ENCODE measurements at places on chromosomes 11 and 22.

DNA sequence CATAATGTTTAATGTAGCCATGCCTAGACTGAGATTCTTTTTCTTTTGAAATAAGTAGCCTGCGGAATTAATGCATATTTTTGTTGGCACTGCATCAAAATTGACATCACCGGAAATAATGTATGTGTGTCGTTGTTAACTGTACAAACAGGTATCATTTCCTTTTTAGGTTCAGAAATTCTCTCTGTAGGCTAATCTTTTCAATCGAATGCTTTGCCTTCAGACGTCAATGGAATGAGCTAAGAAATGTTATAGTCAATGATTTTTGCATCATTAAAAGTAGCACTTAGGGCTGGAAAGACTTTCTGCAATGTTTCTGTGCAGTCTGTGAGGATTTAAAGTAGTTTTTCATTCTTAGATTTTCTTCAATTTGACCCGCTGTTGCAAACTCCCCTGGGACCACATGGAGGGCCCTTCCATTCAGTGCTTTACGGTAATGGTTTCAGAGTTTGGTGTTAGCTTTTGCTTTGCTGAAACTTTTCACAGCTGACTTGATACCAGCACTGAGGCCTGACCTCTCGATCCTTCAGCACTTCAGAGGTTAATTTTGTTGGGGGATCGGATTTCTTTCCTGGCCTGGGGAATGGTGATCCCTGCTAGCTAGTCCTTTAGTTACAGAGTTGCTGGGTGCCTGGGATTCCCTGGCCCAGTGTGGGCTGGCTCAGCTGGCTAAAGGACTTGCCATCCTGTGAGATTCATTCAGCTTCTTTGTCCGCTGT, 137.8 kb downstream of the DBX1 start:
- DNase-seq = no peak

DNA sequence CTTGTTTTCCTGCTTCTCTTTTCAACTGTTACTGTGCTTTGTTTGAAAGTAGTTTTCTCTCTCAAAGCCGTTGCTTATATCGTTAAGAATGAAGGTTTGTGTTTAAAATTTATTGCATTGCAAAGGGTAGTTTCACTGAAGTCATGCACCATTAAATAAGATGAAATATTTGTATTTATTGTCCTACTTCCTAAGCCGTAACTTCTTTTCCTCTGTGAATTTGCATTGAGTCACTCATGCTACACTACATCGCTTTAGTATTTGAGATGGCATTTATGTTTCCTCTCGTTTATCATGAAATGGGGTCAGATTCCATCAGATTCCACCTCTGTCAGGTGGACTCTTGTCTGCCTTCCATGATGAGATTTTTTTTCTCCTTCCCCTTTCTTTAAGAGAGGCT, 65.8 kb upstream of the RASSF10 start:
- no peak for DNase-seq

DNA sequence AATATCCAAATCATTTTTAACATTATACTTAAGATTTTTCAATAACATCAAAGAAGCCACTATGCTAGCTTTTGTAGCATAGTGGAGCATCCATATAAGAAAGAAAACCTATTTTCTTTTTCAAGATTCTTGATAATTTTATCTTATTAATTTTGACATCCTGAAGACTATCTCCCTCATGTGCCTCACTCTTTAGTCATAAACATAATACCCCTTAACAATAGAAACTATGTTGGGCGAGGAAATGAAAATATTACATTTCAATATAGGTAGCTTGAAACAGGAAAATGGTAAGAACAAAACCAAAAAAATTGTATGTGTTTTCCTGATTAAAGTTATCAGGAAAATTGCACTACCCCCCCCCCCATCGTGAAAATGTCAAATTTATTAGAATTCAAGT, 40.1 kb downstream of the ELMOD1 start:
- DNase-seq = no peak

DNA sequence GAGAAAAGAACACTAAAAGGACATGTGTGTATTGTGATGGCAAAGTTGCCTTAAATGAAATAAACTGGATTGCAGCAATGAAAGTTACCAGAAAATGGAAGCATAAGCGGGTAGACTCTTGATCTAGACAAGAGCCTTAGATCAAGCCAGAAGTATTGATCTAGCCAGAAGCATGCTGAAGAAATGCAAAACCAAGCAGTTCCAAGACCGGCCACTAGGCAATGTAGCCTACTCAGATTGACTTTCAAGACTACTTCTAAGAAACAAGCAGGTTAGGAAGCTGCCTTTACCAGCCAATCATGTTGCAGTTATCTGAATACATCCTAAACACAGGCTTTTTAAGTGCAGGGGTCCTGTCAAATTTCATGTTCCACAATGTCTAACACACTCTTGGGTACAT, 54.6 kb downstream of the KCNA4 start:
- DNase-seq = no peak

GRCh38 chr11:122293296-122294023, 177.4 kb upstream of the BLID start:
- no peak for DNase-seq

DNA sequence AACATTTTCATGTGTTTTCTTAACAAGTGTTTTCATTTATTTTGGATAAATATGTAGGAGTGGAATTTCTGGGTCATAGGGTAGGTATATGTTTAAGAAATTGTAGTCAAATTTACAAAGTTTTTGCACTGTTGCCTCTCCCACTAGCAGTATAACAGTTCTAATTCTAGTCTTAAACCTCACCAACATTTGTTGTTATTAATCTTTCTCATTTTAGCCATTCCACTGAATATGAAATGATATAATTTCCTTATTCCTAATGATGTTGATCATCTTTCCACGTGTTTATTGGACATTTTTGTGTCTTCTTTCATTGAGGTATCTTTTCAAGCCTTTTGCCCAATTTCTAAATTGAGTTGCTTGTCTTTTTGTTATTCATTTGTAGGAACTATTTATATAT, 62.0 kb downstream of the C11orf91 start:
- no peak for DNase-seq

DNA sequence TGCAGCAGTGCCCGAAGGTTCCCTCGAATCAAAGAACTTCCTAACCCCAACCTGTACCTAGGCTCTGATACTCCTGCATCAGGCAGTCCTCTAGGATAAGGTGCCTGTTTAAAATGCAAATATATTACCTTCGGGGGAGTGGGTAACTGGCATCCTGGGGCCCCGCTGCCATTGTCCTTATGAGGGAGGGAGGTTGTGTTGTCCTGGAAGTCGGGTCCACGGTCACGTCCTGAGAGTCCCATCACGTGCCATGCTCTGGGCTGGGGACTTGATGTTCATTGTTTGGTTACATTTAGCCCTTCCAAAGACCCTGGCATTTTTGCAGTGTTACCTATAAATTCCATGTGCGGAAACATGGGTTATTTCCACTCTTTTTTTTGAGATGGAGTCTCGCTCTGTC, 67.6 kb downstream of the PARVB start:
- DNase-seq = no peak

- no peak for DNase-seq
Measured at GRCh38 chr22:24699876-24700275, 74.6 kb downstream of the PIWIL3 start.

DNA sequence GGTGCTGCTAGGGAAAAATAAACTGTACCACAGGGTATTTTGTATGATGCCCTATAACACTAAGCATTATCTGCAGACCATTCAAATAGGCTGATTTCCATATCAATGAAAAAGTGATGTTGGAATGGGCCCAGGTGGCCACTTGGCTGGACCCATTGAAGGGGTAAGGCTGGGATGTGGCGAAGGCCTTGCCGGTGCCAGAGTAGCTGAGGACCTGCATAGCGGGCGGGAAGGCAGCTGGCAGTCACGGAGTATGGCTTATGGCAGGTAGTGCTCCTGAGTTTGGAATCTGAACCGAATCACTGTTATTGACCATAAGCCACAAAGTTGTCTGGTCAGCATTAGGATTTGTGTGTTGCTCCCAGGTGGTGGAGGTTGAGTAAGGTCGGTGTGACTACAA, 131.0 kb downstream of the MICAL2 start:
- DNase-seq = no peak

DNA sequence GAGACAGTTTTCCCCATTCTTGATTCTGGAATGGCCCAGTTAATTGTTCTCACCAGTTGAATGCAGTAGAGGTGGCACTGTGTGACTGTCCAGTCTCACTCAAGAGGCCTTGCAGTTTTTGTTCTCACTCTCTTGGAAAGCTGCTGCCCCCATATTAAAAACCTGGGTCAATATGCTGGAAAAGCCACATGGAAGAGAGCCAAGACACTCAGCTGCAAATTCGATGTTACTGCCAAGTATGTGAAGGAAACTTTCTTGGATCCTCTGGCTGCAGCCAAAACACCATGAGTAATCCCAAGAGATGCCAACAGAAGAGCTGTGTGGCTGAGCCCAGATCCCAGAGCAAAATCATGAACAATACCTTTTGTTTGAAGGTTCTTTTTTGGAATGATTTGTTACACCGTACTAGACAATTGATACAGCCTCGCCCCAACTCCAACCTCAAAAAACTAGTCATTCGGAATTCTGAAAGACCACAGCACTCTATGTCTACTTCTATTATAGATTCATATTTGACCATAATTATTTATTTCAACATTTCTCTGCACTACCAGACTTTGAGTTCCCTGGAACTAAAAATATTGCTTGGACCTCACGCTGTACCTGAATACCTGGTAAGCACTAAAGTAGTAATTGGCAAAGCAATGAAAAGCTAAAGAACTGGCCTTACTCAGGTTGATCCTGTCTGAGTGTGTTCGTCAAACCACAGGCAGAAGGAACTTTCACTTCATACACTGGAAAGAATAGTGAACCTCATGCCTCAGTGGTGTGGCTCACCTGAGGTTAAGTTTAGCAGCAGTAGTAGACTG, 378.8 kb downstream of the ETS1 start:
- no peak for DNase-seq

DNA sequence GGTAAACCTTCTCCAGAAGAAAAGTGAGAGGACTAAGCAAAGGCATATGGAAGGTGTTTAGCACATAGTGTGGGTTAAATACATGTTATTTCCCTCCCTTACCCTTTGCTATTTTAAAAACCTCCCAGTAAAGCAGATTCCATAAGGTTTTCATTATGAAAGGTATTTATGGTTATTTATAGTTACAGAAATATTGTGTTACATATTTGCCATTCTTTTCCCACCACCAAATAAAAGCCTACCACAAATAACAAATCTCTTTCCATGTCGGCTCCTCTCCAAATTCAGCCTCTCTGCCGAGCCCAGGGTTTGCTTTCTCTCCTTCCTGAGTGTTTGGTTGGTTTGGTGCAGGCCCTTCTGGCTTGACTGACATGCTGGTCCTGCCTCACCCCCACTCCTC, 64.4 kb downstream of the INSC start:
- no peak for DNase-seq

- DNase-seq = no peak
Measured at GRCh38 chr11:103903621-103904323, 132.7 kb upstream of the DDI1 start.

GRCh38 chr11:44774731-44775130, 48.0 kb downstream of the TSPAN18 start:
- DNase-seq = no peak

DNA sequence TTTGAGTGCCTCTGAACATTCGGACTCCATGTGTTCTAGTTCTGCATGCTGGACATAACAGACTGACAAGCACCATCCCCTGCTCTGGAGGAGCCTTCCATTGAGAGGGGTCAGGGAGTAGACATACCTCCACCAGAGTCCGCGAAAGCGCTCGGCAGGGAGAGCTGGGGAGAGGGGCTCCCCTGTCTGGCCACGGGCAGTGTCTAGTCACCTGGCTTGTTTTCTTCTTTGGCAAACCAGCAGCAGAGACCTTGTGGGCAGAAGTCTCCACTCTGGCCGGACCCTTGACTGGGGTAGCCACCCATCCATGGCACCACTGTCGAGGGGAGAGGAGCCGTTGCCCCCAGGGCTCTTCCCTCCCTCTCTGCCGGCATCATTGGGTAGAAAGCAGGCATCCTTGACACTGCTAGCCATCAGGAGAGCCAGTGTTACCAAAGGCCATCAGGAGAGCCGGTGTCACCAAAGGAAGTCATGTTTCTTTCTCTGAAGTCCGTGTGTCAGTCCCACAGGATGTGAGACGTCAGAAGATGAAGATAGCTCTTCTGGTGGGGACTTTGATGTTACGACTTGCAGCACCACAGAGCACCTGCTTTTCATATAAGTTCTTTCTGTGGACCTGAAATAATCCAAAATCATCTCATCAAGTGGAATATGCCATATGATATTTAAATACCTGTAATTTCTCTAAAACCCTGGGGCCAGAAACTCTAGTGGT, 305.6 kb downstream of the TBC1D22A start:
- DNase-seq = no peak

DNA sequence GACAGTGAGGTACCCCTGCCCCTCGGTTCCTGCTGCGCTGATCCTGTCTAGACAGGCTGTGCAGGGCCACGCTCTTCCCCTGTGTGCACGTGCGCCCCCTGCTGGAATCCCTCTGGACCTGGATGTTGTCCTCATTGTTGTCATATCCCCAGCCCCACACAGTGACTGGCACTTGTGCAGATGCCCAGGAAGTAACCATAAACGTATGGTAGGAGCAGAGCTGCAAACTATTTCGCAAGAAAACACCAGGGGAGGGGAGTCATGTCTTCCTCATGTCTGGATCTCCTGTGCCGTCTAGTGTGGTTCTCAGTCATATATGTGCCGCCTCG, 114.7 kb downstream of the CRYBB2 start:
- no peak for DNase-seq

DNA sequence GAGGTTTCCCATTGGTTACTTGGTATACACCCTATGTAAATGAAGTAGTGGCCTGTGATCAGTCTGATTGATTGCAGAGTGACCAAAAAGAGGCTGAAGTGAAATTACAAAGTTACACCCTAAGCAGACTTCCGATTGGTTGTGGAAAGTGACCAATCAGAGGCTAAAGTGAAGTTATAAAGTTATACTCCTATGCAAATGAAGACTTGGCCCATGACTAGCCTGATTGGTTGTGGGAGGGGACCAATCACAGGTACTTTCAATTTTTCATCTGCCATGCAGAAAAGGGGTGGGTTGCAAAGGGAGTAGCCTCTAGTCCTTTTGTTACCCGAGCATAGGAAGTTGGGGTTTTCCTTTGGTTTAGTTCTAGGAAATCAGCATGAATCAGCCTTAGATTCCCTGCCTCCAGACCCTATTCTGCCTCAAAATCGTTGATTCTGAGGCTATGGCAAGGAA, 18.1 kb upstream of the CSTF3 start:
- DNase-seq = no peak

DNA sequence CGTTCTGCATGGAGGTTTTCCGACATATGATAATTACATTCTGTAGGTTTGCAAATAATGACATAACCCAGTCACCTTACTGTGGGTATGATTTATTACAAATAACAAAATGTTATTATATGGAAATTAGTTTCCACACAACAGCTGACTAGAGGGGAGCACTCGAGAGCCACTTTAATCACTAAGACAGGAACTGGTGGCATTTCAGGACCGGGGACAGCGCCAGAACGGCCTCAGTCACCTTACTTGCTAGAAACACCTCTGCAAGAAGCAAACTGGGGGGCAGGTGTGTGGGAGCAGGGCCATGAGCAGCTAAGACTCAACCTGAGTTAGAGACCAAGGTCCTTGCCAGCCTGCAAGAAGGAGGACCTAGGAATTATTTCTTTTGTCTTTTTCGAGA, 199.9 kb downstream of the DSCAML1 start:
- DNase-seq = no peak

GRCh38 chr11:5736396-5736795, at the start of gene OR56B1:
Gene OR56B1 (plus strand): TSS chr11:5736448. CDS start chr11:5736517, 69 bp downstream.
- DNase-seq = no peak

GRCh38 chr11:32916994-32917393, 24.4 kb downstream of the QSER1 start:
- no peak for DNase-seq

Data from stimulated activated CD8-positive, alpha-beta memory T cell treated with anti-CD3 and anti-CD28 coated beads, Interleukin-15, amount 100 ng/mL, for 24 hours (primary cell).